ENCODE measurements at places on chromosomes 12 and 14.
A peak's percentile ranks its signal among the peaks of the same experiment; 100 is the strongest.

DNA sequence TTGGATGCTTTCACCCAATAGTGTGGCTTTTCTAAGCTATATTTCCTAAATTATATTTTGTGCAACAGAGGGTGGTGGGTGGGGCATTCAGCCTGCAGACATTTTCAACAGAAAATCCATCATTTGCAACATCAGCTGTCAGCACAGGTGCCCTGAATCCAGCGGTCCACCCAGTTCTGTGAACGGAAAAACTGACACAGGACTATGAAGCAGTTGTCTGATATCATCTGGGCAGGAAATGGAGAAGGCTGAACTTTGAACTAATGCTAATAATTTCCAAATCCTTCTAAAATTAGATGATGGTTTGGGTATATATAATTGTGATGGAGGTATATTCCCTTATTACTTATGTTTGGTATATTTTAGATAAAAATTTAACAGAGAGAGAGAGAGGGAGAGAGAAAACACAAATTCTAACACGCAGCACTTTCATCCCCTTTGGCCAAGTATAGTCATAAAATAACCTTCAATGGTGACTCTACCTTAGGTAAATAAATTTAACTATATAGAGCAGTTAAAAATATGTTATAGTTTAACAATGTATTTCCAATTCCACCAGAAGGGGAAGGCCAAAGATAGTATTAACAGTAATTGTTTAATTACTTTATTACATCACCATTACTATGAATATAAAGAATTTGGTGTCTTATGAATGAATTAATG is 58.3 kb upstream of the PTPRB start:
- DNase-seq = no peak

DNA sequence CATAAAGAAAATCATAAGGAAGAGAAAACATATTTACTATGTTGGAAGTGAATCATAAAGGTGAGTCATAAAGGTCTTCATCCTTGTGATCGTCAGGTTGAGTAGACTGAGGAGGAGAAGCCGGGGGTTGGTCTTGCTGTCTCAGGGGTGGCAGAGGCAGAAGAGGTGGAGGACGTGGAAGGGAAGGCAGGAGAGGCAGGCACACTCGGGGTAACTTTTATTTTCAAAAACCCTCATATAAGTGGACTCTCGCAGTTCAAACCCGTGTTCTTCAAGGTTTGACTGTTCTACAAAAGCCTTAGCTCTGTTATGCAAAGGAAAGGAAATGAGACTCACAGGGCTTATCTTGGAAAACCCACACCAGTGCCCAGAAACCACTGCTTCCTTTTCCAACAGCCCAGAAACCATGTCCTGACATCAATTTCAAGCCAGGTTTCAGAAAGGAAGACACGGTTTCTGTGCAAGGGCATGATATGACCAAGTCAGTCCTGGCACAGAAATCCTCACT is 14.0 kb downstream of the SMCO2 start:
- DNase-seq = no peak

DNA sequence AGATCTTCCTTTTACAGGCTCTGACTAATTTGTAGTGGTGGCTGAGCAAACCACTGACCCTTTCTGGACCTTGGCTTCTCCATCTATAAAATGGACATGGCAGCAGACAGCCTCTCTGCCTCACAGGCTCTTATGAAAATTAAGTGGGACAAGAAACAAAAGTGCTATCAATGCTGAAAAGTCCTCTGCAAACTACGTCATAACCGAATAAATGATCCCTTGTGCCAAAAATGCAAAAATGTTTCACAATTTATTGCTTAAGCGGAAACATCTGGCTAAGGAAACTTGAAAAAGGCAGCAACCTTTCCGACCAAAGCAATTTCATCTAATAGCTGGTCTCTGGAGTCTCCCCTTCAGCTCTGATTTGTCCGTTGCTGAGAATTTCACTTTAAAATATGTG is 108.5 kb upstream of the PLXNC1 start:
- DNase-seq = no peak

- DNase-seq = no peak
Observed at GRCh38 chr14:76742966-76743365, 18.3 kb upstream of the VASH1 start.

DNA sequence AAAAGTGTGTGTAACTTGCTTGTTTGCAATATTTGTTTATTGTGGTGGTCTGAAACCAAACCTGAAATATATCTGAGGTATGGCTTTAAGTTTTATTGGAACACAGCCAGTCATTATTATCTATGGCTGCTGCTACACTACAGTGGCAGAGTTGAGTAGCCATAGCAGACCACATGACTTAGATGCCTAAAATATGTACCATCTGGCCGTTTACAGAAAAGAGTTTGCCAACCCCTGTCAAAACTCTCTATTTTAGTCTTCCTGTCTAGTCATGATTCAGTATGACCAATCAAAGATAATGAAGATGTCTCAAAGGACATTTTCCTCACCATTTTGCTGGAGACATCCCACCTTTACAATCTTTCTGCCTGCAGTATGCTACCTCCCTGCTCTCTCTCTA is 242.3 kb downstream of the ANO6 start:
- DNase-seq = no peak

GRCh38 chr12:66629138-66629870 is 49.6 kb downstream of the GRIP1 start:
- no peak for DNase-seq

DNA sequence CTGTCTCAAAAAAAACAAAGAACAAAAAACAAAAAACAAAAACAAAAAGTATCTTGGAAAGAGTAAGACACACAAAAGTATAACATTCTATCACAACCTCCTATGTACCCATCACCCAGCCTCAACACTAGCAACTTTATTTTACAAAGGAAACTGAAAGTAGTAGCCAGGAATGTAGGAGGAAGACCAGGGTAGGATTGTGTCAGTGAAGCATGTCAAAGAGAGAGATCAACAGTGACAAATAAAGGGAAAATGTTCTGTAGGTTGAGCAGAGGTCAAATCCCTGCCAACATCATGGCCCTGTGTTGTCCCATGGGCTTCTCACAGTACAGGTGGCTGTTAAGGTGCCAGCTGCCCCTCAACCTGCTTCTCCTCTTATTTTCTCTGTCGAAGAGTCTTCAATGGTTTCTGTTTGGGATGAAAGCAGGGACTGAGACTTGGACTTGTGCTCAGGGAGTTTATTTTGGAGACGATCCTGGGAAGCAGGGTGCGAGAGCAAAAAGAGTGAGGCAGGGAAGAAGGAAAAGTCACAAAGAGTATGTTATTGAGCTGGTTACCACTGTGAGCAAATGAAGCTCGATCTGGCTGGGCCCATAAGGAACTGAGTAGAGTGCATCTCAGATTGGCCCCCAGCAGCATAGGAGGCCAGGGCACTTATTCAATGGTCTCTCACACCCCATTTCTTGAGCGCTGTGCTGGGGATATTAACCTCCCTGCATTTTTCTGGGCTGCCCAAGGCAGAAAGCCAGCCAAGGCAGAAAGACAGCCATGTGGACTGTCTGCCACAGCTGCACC is 29.4 kb upstream of the CTDSP2 start:
- DNase-seq = no peak

- peak; percentile 19 for DNase-seq
Observed at GRCh38 chr12:11798856-11799501, 149.5 kb downstream of the ETV6 start.

- no peak for DNase-seq
Observed at GRCh38 chr12:1622406-1622805, 6.6 kb upstream of the WNT5B start.

- DNase-seq = no peak
Observed at GRCh38 chr14:88312257-88312656, 10.8 kb downstream of the KCNK10 start.

- DNase-seq = no peak
Observed at GRCh38 chr14:41505491-41505890, 101.2 kb upstream of the LRFN5 start.

DNA sequence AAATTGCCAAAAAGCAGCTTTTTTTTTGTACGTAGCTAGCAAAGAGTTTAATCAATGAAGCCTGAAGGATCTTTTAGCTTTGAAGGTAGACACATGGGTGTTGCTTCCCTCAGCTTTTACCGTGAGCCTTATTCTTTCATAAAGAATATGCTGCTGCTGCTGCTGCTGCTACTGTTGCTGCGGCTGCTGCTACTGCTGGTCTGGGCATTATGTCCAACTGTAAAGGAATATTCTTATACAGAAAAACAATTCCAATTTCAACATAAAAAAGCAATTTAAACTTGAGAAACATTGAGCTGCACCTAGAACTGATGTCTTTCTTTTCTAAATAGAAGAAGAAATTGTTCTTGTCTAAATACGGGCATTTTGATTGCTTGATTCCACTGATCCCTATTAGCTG is 38.9 kb upstream of the PPP1R12A start:
- no peak for DNase-seq
